DMS79 treated with DMSO at 0.1 percent for 48 hours (cell line): ENCODE measurements at places on chromosomes 4 and X.

DNA sequence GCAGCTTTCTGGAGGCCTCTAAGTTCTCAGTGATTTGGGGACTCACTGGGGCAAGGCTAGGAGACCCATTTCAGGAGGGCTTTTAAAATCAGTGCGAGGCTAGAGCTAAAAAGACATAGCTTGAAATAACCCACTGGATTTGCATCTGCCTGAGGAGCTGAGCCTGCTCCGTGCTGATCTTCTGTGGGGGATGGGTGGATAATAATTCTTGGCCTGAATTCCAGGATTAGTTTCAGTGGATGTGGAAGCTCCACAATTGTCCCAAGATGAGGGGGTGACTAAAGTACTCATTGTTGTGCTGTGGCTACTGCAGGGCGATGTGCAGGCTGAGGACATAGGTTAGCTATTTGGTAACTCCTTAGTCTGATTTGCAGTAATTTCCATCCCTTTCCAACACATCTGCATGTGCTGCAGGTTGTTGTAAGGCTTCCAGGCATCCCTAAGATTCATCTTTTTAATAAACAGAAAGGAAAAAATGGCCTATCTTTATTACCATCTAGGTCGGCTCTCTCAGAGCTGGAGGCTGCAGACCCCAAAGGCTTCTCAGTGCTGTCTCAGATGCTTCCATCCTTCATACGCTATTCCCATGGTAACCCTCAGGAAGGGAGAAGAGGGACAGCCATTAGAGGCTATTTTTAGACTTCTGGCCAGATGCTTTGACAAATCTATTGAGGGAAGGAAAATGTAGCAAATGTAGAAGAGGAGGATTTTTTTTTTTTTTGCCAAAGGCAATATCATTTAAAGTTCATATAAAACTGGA, 63.4 kb downstream of the GRXCR1 start:
- DNase-seq: no peak

DNA sequence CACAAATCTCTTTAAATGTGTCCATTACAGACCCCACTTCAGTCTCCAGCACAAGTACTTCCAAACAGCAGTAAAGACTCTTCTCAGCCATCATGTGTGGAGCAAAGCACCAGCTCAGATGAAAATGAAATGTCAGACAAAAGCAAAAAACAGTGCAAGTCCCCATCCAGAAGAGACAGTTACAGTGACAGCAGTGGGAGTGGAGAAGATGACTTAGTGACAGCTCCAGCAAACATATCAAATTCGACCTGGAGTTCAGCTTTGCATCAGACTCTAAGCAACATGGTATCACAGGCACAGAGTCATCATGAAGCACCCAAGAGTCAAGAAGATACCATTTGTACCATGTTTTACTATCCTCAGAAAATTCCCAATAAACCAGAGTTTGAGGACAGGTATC, 78.0 kb downstream of the SLC10A6 start:
- no peak for DNase-seq

DNA sequence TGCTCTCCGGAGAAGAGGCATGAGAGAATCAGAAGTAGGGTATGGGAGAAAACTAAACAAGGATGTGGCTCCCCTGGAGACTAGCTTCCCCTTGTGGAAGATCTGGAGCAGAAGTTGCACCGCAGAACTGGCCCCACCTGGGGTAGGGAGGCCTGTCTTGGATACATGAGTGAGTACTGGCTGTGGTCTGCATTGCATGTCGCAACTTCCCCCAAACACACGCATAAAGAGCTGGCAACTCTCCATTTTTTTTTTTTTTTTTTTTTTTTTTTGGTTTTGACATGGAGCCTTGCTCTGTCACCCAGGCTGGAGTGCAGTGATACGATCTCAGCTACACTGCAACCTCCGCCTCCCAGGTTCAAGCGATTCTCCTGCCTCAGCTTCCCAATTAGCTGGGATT, 119.9 kb downstream of the EGF start:
- no peak for DNase-seq

GRCh38 chr4:36209941-36210649, 34.2 kb downstream of the ARAP2 start:
- DNase-seq: no peak

DNA sequence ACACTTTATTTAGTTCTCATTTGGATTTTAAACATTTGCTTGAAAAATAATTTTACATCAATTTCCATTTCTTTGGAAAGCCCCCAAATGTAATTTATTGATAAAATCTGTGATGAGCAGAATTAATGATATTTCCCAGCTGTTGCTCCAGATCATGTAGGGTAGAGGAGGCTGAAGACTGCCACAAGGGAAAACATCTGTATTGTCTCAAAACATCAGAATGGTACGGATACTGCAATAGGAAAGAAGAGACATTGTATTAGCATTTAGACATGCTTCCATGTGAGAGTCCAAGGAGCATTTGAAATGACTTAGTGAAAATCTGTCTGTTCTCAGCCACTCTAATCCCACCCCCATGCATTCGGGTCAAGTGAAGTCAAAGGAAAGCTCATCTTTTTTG, 14.4 kb downstream of the ADH1A start:
- no peak for DNase-seq

DNA sequence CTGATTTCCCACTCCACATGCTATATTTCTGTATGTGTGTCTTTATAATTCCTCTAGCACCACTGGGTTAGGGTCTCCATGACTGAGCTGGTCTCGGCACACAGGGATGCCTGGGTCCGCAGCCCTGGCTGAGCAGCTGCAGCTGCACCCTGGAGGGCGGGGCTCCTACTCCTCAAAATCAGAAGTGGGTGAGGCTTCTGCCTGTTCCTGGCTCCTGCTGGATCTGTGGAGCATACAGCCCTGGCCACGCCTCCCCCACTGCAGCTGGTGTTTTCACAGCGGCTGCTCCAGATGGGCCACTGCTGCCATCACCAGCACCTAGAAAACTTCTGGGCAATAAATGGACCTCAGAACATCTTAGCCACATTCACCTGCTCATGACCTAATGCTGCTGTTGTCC, 30.9 kb downstream of the SPCS3 start:
- DNase-seq: no peak

GRCh38 chr4:79253924-79254323, 71.9 kb downstream of the NAA11 start:
- no peak for DNase-seq

DNA sequence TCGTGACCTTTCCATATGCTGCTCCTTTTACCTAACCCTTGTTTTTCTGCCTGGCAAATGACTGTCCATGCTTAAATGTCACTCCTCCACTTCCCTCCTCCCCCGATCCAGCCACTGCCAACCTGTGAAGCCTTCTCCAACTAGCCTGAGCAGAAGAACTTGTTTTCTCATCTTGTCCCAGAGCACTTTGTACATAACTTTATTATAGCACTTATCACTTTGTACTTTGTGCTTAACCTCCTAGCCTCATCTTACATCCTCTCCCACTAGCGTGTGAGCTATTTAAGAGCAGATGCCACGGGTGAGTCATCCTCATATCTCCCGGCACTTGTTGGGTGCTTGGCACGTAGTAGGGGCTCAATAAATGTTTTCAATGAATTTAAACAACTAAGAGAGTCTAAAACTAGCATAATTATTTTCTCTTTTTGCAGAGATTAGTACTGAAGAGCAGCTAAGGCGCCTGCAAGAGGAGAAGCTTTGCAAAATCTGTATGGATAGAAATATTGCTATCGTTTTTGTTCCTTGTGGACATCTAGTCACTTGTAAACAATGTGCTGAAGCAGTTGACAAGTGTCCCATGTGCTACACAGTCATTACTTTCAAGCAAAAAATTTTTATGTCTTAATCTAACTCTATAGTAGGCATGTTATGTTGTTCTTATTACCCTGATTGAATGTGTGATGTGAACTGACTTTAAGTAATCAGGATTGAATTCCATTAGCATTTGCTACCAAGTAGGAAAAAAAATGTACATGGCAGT, 46.9 kb downstream of the XIAP start:
- no peak for DNase-seq

DNA sequence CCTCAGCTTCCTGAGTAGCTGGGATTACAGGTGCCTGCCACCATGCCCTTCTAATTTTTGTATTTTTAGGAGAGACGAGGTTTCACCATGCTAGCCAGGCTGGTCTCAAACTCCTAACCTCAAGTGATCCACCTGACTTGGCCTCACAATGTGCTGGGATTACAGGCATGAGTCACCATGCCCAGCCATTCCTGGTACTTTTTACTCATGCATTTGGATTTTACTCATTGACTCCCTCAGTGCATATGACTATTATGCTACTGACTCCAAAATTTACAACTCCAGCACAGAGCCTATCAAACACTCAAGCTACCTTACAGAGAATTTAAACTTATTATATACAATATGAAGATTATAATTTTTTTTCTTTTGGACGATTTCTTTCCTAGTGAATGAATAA, 199.9 kb downstream of the CXXC4 start:
- DNase-seq: no peak

GRCh38 chr4:24965627-24966026, 52.8 kb upstream of the CCDC149 start:
- DNase-seq: no peak
